Naive thymus-derived CD8-positive, alpha-beta T cell (primary cell): ENCODE measurements at places on chromosomes 11 and 22. TPM values are rescaled to one million over a fixed set of nuclear protein-coding genes. Genes with fewer than 3 reads are reported as not detected.
A peak's percentile ranks its signal among the peaks of the same experiment; 100 is the strongest.

SUN2 gene
- 518 TPM for polyA plus RNA-seq

MPPED2 gene
- not detected for polyA plus RNA-seq

WBP2NL gene
- polyA plus RNA-seq, result 0.25 TPM

DNA sequence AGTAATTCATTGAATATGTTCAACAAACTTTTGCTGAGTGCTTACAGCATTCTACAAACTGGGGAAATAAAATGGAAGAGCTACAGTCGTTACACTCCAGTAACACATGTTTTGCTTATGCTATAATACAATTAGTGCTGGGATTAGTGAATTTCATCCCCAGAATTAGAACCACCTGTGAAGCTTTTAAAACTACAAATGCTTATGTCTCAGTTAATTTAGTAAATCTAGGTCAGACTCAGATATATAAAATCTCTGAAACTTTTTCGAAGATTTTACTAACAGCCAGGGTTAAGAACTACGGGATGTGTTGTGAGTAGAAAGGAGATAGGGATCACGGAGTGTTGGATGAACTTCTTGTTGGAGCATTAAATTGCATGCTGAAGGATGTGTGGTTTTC is 33.7 kb upstream of the EED start:
- no peak overlapping the region for H3K4me3 ChIP-seq
- H3K4me1 ChIP-seq, result peaks cover 4% of the 10 kb centered on the region
- no peak for DNase-seq
- H3K36me3 ChIP-seq, result no peaks in the 10 kb centered on the region

- peak overlapping the region; percentile 91 for H3K27ac ChIP-seq
- peaks cover 54% of the 10 kb centered on the region for H3K4me1 ChIP-seq
- no peaks in the 10 kb centered on the region for H3K27me3 ChIP-seq
- peaks cover 4% of the 10 kb centered on the region for H3K36me3 ChIP-seq
Measured at GRCh38 chr22:46057246-46058090, 80.5 kb upstream of the WNT7B start.

DNA sequence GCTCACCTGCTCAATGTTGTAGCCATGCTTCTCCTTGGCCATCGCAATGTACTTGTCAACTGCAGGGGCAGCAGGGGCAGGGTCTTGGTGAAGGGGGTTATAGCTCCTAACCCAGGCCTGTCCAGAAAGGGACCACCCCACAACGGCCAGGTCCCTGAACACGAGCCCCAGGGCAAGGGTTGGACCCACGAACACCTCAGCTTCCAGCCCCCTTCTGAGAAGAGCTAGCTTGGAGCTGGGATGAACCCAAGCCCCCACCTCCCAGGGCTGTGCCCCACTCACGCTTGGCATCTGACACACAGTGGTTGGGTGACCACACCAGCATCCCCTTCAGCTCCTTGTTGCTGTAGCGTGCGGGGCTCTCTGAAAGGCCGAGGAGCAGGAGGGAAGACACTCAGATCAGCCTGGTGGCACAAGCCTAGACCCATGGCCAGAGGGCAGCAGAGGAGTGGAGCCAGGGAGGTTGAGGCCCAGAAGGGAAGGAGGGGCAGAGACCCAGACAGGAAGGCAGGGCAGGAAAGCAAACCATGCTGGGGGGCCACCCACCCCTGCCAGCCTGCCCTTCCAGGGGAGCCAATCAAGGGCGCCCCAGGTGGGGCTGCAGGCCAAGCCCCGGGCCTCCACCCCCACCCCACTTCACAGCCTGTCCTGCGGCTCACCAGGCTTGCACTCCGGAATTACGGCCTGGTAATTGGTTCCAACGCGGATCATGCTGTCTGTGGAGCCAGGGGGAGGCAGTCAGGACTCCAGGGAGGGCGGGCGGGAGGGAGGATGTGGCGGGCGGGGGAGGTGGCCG is 1.9 kb downstream of the RCOR2 start:
- H3K36me3 ChIP-seq, result no peaks in the 10 kb centered on the region
- H3K27ac ChIP-seq, result no peak overlapping the region
- no peaks in the 10 kb centered on the region for H3K27me3 ChIP-seq
- peaks cover 27% of the 10 kb centered on the region for H3K4me1 ChIP-seq

DNA sequence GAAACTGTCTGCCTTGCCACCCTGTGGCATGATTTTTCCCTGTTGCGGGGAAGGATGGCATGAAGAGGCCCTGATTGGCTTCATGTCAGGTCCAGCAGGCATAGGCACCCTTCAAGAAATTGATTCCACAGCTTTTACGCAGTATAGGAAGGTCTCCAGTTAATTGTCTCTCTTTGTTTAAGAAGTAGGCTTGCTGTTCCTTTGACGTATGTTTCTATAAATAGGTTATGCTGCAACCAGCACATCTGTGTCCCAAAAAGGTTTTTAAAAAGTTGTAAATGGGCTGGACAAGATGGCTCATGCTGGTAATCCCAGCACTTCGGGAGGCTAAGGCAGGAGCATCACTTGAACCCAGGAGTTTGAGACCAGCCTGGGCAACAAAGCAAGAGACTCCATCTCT is 62.6 kb downstream of the CD6 start:
- H3K27me3 ChIP-seq, result no peaks in the 10 kb centered on the region
- H3K27ac ChIP-seq, result no peak overlapping the region
- DNase-seq, result no peak
- peaks cover 8% of the 10 kb centered on the region for H3K4me1 ChIP-seq
- H3K4me3 ChIP-seq, result no peak overlapping the region
- H3K36me3 ChIP-seq, result no peaks in the 10 kb centered on the region

DNA sequence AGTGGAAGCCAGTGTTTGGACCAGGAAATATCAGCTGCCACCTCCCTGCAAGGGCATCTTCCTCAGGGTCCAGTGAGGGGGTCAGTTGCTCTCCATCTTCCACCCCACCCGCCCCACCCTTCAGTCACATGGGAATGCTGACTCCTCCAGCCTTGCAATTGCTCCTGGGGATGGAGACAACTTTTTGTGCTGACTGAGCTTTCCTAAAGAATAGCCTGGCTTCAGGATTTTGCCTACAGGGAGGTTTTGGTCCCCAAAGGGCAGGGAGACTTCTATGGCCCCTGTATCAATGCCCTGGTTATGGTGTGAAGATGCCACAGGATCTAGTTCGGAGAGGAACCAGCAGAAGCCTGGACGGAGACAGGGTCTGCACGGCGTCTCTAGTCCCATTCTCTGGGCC is 124.0 kb upstream of the LMO1 start:
- DNase-seq, result no peak
- H3K27me3 ChIP-seq, result peaks cover 2% of the 10 kb centered on the region
- no peak overlapping the region for H3K4me3 ChIP-seq
- H3K36me3 ChIP-seq, result no peaks in the 10 kb centered on the region
- no peak overlapping the region for H3K27ac ChIP-seq

DNA sequence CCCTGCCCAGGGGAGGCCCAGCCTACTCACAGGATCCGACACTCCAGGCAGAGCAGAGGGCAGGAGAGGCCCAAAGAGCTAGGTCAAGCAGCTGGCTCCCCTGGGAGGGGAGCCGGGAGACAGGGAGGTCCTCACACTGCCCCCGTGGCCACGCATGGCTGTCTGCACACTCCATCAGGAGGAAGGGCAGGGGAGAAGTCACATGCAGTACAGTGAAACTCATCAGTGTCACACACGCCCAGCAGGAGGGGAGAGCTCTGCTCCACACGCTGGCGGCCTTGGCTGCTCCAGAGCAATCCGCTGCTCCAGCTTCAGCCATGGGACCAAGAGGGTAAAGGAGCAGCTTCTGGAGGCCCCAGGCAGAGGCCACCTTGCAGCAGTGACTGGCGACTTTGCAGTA is 14.3 kb downstream of the TCIRG1 start:
- H3K36me3 ChIP-seq, result no peaks in the 10 kb centered on the region
- no peak overlapping the region for H3K27ac ChIP-seq
- no peak overlapping the region for H3K4me3 ChIP-seq
- no peaks in the 10 kb centered on the region for H3K27me3 ChIP-seq

DNA sequence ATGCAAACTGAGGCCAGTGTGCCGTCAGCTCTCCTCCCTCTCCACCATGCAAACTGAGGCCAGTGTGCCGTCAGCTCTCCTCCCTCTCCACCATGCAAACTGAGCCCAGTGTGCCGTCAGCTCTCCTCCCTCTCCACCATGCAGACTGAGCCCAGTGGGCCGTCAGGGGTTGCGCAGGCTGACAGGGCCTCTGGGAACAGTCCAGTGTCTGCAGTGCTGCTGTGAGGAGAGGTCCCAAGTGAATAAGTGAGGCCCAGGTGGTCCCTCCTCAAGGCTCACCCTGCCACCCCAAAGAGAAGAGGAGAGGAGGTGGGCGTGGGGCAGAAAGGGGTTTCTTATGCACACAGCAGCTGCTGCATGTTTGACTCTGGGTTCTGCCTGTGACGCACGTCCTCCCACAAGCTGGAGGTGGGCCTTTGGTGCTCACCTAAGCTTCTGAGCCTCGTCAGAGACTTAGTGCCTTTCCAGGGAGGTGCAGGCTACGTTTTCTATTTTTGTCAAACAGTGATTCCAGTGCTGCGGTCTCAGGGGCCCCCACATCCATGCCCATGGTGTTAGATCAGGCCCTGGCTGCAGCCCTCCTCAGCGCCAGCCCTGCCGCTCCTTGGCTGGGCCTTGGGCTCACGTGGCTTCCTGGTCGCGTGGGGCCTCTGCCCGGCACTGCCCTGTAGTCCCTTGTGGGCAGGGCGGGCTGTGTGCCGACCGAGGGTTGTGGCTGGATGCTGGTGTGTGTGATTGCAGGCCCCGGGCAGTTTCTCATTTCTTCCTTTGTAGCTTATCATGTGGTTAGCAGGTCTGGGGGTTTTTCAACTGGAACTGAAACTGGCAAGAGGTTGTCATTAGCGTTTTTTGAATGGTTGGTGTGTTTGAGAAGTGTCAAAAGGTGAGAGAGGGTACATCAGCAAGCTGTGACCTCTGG is 7.1 kb downstream of the TPCN2 start:
- H3K36me3 ChIP-seq, result no peaks in the 10 kb centered on the region
- no peak overlapping the region for H3K4me3 ChIP-seq
- H3K27ac ChIP-seq, result no peak overlapping the region
- no peaks in the 10 kb centered on the region for H3K27me3 ChIP-seq
- H3K4me1 ChIP-seq, result peaks cover 32% of the 10 kb centered on the region
- DNase-seq, result no peak

GRCh38 chr11:113992459-113993110 is 17.7 kb downstream of the HTR3A start:
- H3K27ac ChIP-seq, result no peak overlapping the region
- no peak for DNase-seq
- no peak overlapping the region for H3K4me3 ChIP-seq
- H3K4me1 ChIP-seq, result peaks cover 14% of the 10 kb centered on the region

GRCh38 chr11:77064648-77065217 is 2.0 kb upstream of the CAPN5 start:
- no peak overlapping the region for H3K4me3 ChIP-seq
- peaks cover 21% of the 10 kb centered on the region for H3K4me1 ChIP-seq
- H3K27ac ChIP-seq, result peak overlapping the region; percentile 31
- H3K36me3 ChIP-seq, result no peaks in the 10 kb centered on the region
- H3K27me3 ChIP-seq, result no peaks in the 10 kb centered on the region
- no peak for DNase-seq

DNA sequence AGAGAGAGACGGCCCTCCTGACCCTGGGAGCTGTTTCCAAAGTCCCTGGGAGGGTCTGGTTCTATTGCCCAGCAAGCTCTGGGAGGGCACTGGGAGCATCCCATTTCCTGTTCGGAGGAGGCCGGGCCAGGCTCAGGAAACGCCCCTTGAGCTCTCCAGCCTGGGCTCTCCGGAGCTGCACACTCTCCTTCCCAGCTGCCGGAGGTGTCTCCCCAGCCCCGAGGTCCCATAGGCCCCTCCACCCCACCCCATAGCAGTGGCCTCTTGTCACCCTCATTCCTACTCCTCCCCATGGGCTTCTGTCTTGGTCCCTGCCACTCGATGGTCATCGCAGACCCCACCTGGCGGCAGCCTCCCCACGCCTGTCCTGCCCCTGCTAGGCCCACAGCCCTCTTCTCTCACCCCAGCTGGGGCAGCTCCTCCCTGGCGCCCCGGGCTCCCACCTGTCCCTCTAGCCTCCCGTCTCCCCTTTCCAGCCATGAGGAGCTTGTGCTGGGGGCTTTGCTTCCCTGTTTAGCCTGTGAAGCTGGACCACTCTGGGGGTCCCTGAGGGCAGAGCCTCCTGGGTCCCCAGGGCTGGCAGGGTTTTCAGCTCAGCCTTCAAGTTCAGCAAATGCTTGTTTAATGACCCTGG is 2.8 kb downstream of the TSPAN32 start:
- H3K36me3 ChIP-seq, result peaks cover 4% of the 10 kb centered on the region
- peak overlapping the region; percentile 92 for H3K27ac ChIP-seq
- no peaks in the 10 kb centered on the region for H3K27me3 ChIP-seq
- peak overlapping the region; percentile 92 for H3K4me3 ChIP-seq
- DNase-seq, result no peak
- H3K4me1 ChIP-seq, result peaks cover 28% of the 10 kb centered on the region

DNA sequence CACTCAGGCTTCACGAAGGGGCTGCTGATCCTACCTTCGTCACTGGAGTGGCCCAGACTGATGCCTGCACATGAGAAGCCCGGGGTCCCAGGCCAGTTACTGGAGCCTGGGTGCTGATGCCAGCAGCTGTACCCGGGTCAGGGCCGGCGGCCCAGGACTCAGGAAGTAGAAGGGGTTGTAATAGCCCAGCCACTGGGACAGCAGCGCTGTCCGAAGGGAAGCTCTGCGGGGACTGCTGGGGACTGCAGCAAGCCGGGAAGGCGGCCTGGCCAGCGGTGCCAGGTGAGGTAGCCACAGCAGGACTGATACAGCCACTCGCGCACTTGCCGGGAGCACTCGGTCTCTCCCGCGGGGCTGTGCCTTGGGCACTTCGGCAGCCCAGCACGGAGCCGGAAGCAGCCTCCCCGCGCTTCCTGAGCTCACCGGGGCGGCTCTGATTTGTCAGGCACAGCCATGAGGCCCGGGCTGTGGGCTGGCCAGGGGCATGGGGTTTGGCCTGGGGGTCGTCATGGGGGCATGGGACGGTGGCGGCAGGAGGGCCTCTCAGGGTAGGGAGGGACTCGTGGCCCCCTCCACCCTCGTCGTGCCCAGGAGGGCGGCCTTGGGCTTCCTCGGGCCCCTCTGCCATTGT is 13.9 kb upstream of the OR8K1 start:
- no peaks in the 10 kb centered on the region for H3K36me3 ChIP-seq
- no peak for DNase-seq
- H3K4me1 ChIP-seq, result no peaks in the 10 kb centered on the region
- H3K27ac ChIP-seq, result no peak overlapping the region
- H3K27me3 ChIP-seq, result no peaks in the 10 kb centered on the region

GRCh38 chr11:62419314-62419929 is 589 bp downstream of the SCGB1A1 start:
- H3K36me3 ChIP-seq, result no peaks in the 10 kb centered on the region
- no peak overlapping the region for H3K4me3 ChIP-seq
- DNase-seq, result no peak
- no peak overlapping the region for H3K27ac ChIP-seq
- no peaks in the 10 kb centered on the region for H3K27me3 ChIP-seq

DNA sequence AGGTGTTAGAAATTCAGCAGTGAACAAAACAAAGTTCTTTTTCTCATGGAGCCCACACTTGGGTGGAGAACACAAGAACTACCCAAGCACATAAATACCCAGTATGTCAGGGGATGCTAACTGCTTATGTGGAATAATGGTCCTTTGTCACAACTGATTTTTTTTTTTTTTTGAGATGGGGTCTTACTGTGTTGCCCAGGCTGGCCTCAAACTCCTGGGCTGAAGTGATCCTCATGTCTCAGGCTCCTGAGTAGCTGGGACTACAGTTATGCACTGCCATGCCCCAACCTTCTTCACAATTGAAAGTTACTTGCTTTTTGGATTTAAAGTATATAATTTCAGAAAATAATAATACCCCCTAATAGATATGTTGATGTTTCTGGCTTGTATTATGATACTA is 122.6 kb upstream of the RASSF10 start:
- H3K36me3 ChIP-seq, result no peaks in the 10 kb centered on the region
- H3K27ac ChIP-seq, result no peak overlapping the region
- DNase-seq, result no peak
- peaks cover 3% of the 10 kb centered on the region for H3K4me1 ChIP-seq
- H3K4me3 ChIP-seq, result no peak overlapping the region
- peaks cover 5% of the 10 kb centered on the region for H3K27me3 ChIP-seq

GRCh38 chr11:9861860-9862725 is 198.2 kb downstream of the SWAP70 start:
- DNase-seq, result peak; percentile 6
- H3K27me3 ChIP-seq, result no peaks in the 10 kb centered on the region
- no peak overlapping the region for H3K27ac ChIP-seq
- H3K4me1 ChIP-seq, result peaks cover 9% of the 10 kb centered on the region
- H3K36me3 ChIP-seq, result no peaks in the 10 kb centered on the region
